Uterus (tissue), 4 donors: ENCODE measurements at places on chromosomes 13 and 19. TPM values are rescaled to one million over a fixed set of nuclear protein-coding genes. Genes with fewer than 3 reads are reported as not detected.

DNA sequence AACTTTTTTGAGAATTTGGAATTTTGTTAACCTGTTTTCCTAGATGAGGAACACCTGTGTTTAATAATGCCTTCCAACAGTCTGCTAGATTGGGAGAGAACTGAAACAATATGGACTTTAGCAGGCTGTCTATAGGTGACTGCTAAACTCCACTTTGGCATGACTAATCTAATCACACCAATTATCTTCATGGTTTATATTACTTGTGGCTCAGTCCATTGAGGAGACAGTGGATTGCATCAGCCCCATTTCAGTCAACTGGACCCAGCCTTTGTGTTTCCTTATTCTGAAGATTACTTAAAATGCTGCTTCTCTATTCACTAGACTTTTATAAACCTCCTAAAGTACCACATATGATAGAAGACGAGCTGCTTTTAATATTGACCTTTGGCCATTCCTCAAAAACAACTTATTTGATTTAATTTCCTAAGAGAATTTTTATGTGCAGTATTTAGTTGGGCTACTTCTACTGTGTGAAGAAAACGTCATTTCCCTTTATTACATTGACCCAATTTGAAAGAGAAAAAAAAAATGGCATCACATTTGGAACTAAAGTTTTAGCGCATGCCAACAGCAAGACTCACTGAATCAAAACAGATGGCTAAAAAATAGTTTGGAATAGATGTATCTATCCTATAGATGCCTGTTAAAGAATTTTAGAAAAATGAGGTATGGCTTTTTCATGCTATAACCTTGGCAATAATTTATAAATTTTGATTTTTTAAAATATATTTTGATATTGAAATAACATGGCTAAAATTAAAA lies 295.8 kb downstream of the NDFIP2 start:
- H3K4me1 ChIP-seq, result no peaks in the 10 kb centered on the region
- no peaks in the 10 kb centered on the region for H3K27me3 ChIP-seq
- DNase-seq, result no peak
- no peak overlapping the region for H3K27ac ChIP-seq

DNA sequence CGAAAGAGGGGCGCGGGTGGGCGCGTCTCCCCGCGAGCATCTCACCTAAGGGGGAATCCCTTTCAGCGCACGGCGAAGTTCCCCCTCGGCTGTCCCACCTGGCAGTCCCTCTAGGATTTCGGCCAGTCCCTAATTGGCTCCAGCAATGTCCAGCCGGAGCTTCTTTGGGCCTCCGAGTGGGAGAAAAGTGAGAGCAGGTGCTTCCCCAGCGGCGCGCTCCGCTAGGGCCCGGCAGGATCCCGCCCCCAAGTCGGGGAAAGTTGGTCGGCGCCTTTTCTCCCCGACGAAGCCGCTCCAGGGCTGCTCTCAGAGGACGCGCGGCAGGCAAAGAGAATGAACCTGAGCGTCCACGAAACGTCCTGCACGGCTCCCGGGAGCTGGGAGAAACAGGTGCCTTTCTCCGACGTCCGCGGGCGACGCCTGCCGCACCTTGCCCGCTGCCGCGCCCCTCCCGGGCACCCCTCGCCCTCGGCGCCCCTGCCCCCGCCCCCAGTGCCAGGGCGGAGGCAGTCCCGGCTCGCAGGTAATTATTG lies 366 bp upstream of the KL start:
- H3K27ac ChIP-seq, result peak overlapping the region; percentile 72
- peak overlapping the region; percentile 17 for H3K4me3 ChIP-seq
- H3K36me3 ChIP-seq, result no peaks in the 10 kb centered on the region
- H3K4me1 ChIP-seq, result peaks cover 4% of the 10 kb centered on the region
- no peaks in the 10 kb centered on the region for H3K27me3 ChIP-seq

DNA sequence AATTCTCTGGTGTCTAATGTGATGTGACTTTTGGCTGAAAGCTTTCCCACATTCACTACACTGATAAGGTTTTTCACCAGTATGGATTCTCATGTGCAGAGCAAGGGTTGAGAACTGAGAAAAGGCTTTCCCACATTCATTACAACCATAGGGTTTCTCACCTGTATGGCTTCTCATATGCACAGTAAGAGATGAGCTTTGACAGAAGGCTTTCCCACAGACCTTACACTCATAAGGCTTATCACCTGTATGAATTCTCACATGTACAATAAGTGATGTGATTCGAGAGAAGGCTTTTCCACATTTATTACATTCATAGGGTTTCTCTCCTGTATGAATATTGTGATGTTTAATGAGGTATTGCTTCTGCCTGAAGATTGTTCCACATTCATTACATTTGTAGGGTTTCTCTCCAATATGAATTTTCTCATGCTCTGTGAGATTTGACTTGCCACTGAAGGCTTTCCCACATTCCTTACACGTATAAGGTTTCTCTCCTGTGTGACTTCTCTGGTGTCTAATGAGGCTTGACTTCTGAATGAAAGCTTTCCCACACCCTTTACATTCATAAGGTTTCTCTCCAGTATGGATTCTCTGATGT lies 14.0 kb downstream of the ZNF260 start:
- no peak overlapping the region for H3K4me3 ChIP-seq
- H3K36me3 ChIP-seq, result peaks cover 12% of the 10 kb centered on the region
- no peak for DNase-seq
- no peaks in the 10 kb centered on the region for H3K27me3 ChIP-seq
- H3K27ac ChIP-seq, result no peak overlapping the region

OR7D2 gene
- total RNA-seq, result not detected

DNA sequence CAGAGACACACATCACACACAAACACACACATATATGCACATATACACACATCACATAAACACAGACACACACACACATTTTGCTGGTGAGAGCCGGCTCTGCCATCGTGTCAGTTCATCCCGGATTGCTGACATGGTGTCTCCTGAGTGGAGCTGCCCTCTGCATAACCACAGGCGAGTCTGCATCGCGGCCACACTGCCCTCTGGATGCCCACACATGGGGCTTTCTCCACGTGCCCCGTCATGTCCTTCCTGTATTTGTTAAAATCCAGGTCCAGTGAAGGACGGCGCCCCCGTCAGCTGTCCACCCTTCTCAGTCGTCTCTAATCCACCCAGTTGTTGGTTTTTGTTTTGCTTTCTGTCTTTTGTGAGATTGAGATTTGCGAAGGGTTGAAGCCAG lies 52.6 kb upstream of the F7 start:
- H3K4me3 ChIP-seq, result no peak overlapping the region
- no peaks in the 10 kb centered on the region for H3K36me3 ChIP-seq
- H3K27ac ChIP-seq, result no peak overlapping the region
- DNase-seq, result no peak
- no peaks in the 10 kb centered on the region for H3K4me1 ChIP-seq

DNA sequence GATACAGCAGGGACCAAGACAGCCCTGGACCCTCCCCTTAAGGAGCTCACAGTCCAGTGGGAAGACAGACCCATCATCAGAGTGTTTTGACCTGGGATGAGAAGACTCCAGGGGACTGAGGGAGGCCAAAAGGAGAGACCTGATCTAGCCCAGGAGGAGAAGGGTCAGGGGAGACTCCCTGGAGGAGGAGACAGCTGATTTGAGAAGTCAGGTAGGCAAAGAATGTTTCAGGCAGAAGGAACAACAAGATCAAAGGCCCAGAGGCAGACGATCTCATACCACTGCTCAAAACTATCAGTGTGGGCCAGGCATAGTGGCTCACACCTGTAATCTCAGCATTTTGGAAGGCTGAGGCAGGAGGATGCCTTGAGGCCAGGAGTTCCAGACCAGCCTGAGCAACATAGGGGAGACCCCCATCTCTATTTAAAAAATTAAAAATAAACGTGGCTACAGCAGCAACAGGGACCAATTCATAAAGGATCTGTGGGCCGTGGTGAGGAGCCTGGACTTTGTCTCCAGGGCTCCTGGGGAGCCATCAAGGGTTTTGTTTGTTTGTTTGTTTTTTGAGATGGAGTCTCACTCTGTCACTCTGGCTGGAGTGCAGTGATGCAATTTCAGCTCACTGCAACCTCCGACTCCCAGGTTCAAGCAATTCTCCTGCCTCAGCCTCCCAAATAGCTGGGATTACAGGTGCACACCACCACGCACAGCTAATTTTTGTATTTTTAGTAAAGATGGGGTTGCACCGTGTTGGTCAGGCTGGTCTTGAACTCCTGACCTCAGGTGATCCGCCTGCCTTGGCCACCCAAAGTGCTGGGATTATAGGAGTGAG lies 2.2 kb upstream of the COX6B1 start:
- H3K4me1 ChIP-seq, result no peaks in the 10 kb centered on the region
- no peak overlapping the region for H3K4me3 ChIP-seq
- no peak for DNase-seq
- no peaks in the 10 kb centered on the region for H3K27me3 ChIP-seq
- peak overlapping the region; percentile 91 for H3K27ac ChIP-seq

DNA sequence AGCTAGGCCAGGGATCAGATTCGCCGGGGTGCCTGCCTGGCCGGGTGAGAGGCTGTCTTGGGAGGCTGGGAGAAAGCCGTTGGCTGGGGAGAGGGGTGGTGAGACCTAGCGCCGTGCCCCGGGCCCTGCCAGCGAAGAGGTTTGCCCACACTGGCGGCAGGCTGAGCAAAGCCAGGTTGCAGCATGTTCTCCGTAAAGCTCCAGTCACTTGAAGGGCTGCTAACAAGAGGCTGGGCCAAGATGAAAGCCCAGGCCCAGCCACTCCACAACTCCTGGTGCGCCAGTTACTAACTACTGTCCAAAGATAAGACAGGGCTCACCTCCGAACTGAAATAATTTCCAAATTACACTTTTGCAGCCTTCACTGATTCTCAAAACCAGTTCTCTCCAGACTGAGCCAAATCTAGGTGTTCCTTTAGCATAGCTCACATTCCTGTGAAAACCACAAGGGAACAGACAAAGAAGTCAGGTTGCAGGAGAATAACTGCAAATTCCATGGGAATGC lies 16.3 kb downstream of the ELAVL1 start:
- no peaks in the 10 kb centered on the region for H3K27me3 ChIP-seq
- H3K36me3 ChIP-seq, result no peaks in the 10 kb centered on the region
- DNase-seq, result no peak
- H3K4me3 ChIP-seq, result no peak overlapping the region
- H3K4me1 ChIP-seq, result no peaks in the 10 kb centered on the region
- no peak overlapping the region for H3K27ac ChIP-seq
